ENCODE measurements at places on chromosomes 5 and 9. TPM values are rescaled to one million over a fixed set of nuclear protein-coding genes. Genes with fewer than 3 reads are reported as not detected.
A peak's percentile ranks its signal among the peaks of the same experiment; 100 is the strongest.

- no peak for ATAC-seq
Measured at GRCh38 chr9:112380825-112381221, 915 bp downstream of the HSDL2 start.

DNA sequence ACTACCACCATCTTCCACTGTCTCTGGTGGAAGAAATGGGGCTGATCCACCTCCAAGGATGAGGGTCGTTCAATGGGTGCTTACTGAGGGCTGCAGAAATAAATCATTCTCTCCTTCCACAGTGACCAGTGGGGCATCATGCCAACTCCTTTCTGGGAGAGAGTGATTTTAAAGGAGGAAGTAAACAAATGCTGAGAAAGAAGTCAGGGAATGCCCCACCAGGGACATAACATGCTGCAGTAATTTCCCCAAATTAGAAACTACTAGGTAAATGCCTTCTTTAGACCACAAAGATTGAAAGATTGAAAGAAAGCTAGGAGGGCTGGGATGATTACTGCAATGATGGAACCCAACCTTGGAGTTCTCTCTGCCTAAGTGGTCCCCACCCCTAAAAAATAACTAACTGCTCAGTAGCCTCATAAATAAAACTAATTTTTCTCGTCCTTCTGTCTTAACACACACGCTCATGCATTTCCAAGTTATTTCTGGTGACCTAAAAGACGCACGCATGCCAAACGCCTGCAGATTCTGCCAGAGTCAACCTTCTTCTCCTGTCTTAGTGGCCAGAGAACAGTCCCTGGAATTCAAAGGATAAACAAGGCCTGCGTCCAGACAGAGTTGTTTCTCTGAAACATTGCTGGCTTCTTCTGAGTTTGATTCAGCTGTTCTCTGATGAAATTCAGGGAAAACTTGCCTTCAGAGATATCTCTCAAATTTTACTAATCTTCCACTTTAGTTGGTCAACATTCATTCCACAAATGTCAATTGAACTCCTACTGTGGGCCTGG, 250.0 kb downstream of the NR3C1 start:
- ATAC-seq = no peak

SPARC gene
- 0.26 TPM for total RNA-seq

DNA sequence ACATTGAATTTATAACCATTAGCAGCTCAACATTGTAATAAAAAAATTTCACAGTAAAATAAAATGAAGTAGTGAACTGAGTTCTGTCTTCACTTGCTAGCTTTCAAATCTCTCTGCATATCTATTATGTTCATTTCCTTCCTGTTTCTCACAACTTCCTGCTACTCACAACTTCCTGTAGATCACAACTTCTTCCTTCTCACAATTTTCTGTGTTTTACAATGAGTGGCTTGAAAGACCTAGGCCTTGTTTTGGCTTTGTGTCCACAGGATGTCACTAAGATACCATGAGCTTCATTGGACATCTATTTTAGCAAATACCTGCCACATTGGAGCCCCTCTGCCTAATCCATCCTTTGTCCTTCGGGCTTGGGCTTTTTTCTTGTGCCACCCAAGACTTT, 480.3 kb upstream of the ADAMTS16 start:
- no peak for ATAC-seq

GRCh38 chr9:36834736-36835135, 199.3 kb downstream of the PAX5 start:
- ATAC-seq = no peak

DNA sequence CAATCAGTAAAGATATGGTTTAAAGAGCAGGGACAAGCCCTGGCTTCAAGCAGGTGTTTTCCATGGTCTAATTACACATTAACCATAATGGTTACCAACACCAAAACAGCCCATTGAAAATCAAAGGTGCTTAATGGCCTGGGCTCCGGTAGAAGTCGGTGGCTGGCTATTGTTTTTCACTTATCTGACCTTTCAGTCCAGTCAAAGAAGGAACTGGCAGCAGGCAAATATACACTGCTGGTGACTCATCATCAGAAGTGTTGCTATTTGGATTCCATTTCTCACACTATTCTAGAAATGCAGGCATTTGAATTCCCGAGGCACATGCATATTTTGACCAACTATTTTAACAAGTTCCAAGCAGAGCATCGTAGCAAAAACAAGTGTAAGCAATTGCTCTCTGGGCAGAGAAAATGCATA, 26.3 kb upstream of the GABRP start:
- ATAC-seq = no peak

DNA sequence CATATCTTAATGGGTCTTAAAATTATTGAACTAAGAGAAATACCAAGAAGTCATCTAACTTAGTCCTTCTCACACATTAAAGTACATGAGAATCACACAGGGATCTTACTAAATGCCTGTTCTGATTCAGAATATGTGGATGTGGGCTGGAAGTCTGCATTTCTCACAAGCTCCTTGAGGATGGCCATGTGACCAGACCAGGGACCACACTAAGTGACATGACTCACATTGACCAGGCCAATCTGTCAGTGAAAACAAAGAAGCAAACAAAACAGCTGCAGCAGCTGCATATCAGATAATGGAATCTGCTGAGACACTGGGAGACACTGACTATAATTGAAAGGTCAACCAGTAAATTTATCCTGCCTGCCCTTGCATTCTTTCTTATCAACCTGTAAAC, 110.5 kb downstream of the ADAMTS12 start:
- ATAC-seq = no peak

DNA sequence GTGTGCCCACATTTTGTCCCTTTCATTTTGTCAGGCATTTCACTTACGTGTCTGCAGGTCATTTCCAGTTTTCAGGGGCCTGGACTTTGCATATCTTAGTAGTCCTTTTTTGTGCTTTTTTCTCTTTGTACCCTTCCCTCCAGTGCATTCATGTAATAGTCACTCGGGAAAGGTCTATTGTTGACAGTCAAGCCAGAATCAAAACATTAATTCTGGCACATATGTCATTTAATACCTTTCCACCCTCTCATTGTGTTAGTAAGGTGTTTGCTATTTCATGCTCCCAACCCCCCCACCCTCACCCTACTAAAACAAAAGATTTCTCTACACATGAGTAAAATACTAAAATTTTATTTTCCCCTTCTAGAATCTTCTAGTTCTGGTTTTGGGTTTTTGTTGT, 42.7 kb downstream of the UGCG start:
- no peak for ATAC-seq

- ATAC-seq = no peak
Measured at GRCh38 chr9:100229136-100229535, 123.6 kb downstream of the TEX10 start.

PCDHGA10 gene
- 0.06 TPM for total RNA-seq

DNA sequence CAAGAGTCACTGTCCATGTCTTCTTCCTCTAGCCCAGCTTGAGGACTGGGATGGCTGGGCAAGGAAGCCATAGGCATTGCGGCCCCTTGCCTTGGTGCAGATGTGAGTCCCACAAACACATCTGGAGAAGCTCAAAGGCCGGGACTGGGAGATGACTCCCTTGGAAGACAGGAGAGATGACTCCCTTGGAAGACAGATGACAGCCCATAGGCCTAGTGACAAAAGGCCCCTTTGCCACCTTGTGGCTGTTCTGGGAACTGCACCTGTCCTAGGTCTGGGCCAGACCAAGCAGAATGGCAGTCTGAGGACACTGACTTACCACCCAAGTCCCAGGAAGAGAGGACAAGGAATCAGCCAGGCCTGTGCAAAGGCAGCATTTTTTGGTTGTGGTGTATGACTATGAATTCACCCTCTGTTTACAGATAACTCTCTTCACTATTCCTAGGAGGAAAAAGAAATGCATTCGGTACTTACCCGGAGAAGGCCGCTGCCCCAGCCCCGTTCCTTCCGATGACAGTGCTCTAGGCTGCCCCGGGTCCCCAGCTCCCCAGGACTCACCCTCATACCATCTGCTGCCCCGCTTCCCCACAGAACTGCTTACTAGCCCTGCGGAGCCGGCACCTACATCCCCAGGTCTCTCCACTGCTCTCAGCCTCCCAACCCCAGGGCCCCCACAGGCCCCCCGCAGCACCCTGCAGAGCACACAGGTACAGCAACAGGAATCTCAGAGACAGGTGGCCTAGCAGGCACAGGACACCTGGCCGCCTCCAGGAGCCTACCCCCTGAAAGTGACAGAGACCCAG, 30.8 kb downstream of the SKP1 start:
- ATAC-seq = peak; percentile 86

- ATAC-seq = no peak
Measured at GRCh38 chr5:41277476-41278245, 64.3 kb upstream of the C6 start.

DNA sequence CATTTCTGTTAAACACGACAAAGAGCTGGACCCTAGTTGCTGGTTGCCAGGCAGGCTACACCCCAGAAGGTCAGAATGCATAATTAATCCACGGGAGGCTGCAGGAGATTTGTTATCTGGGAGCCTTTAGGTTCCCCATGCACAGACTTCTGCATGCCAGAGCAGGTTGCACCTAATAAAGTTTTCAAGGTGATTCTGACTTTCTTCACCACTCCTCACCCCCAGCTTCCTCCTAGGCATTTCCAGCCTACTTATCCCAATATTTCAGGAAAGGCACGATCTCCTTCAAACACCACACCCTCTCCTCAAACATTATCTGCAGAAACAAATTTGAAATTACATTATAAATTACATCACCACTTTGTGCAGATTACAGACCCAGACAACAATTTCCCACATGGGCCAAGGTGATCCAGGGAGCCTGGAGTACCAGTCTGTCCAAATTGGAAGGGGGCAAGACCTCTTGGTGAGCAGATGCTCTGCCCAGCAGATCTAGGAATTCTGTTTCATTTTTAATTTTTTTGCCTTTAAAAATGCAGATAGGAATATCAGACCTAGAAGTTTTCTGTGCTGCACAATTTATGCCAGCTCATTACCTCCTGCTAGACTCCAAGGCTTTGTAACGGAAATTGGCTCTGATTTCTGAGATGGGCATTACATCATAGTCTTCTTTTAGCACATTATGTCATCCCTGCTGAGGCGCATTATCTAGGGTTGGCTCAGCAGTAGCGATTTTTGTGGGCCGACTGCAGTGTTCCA, 363.4 kb upstream of the SLC30A5 start:
- no peak for ATAC-seq

GADD45G gene
- total RNA-seq = 11.7 TPM

GRCh38 chr9:128169492-128169891, 9.4 kb downstream of the BBLN start:
- no peak for ATAC-seq

PCDHA1 gene
- not detected for total RNA-seq

OR1J2 gene
- not detected for total RNA-seq

TYRP1 gene
- total RNA-seq = not detected

GCNT4 gene
- 0.91 TPM for total RNA-seq

DNA sequence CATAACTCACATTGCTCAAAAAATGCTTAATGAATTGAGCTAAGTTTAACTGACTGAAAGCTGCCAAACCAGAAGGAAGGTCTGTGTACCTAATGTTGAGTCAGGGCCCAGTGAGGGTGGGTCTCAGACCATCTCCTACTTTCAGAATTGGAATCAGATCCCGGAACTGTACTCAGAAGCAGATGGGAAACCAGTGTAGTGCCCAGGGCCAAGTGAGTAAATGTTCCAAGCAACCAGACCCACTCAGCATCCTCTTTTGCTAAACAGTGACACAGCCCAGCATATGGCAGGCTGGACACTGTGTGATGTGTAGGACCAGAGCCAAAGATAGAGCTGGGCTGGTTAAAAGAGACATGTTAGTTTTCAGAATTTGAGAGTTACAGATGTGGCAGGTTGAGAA, 94.1 kb downstream of the PLCXD3 start:
- no peak for ATAC-seq

GRCh38 chr9:113807173-113808061, 68.7 kb upstream of the ZNF618 start:
- peak; percentile 29 for ATAC-seq

OLFM1 gene
- not detected for total RNA-seq

- peak; percentile 50 for ATAC-seq
Measured at GRCh38 chr5:4191041-4191440, 595.4 kb downstream of the IRX1 start.
